ENCODE measurements at places on chromosomes 5 and 9. TPM values are rescaled to one million over a fixed set of nuclear protein-coding genes. Genes with fewer than 3 reads are reported as not detected.
A peak's percentile ranks its signal among the peaks of the same experiment; 100 is the strongest.

- no peaks in the 10 kb centered on the region for H3K27me3 ChIP-seq
- no peak overlapping the region for H3K27ac ChIP-seq
- no peak overlapping the region for H3K4me3 ChIP-seq
- no peaks in the 10 kb centered on the region for H3K36me3 ChIP-seq
- no peak for DNase-seq
- no peaks in the 10 kb centered on the region for H3K4me1 ChIP-seq
Measured at GRCh38 chr5:144671066-144671465, 500.4 kb downstream of the KCTD16 start.

GRCh38 chr9:21030389-21031035 is 928 bp downstream of the HACD4 start:
- peak overlapping the region; percentile 68 for H3K27ac ChIP-seq
- peak overlapping the region; percentile 68 for H3K4me3 ChIP-seq
- no peaks in the 10 kb centered on the region for H3K27me3 ChIP-seq
- H3K4me1 ChIP-seq = peaks cover 13% of the 10 kb centered on the region

- no peak for DNase-seq
- no peaks in the 10 kb centered on the region for H3K36me3 ChIP-seq
- no peak overlapping the region for H3K27ac ChIP-seq
- no peak overlapping the region for H3K4me3 ChIP-seq
- no peaks in the 10 kb centered on the region for H3K4me1 ChIP-seq
Measured at GRCh38 chr5:82419559-82420332, 141.6 kb upstream of the RPS23 start.

DNA sequence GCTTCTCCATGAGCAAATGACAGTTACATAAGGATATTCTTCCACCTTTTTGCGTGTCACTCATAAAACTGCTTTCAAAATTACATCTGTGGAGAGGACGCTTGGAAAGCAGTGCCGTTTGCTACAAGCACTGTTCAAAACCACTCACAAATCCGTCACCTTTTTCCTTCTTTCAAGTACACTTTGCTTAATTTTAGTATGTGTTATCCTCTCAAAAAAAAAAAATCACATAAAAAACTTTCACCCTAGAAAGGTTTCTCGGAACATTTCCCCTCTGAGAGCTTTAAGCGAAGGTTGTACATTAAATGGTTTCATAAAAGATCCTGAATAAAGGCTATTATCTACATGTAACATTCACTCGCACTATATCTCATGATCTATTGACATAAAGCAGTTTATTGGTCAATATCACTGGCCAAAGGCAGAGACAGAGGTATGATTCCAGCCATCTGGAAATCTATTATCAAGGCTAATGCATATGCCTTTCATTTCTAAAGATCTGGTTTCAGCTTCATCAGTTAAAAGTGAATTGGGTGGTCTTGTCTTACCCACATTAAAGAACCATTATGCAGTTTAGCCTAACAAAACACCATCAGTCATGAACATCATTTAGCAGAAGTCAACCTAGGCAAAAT is 163.6 kb downstream of the ENC1 start:
- no peak overlapping the region for H3K4me3 ChIP-seq
- peaks cover 8% of the 10 kb centered on the region for H3K27me3 ChIP-seq
- no peaks in the 10 kb centered on the region for H3K36me3 ChIP-seq
- H3K4me1 ChIP-seq = peaks cover 11% of the 10 kb centered on the region
- no peak for DNase-seq
- H3K27ac ChIP-seq = no peak overlapping the region

GRCh38 chr9:132327537-132327936 is 27.2 kb downstream of the SETX start:
- H3K4me3 ChIP-seq = no peak overlapping the region
- H3K27ac ChIP-seq = no peak overlapping the region
- H3K36me3 ChIP-seq = peaks cover 75% of the 10 kb centered on the region
- H3K4me1 ChIP-seq = peaks cover 14% of the 10 kb centered on the region

GRCh38 chr5:65305913-65306312 is 175.8 kb downstream of the ADAMTS6 start:
- no peaks in the 10 kb centered on the region for H3K27me3 ChIP-seq
- H3K36me3 ChIP-seq = no peaks in the 10 kb centered on the region
- no peak for DNase-seq
- no peak overlapping the region for H3K4me3 ChIP-seq
- no peak overlapping the region for H3K27ac ChIP-seq

Gene KIF2A
- total RNA-seq = 9.7 TPM

Gene CKMT2
- 1,824 TPM for total RNA-seq

Gene LHX3
- not detected for total RNA-seq

Data from left ventricle myocardium inferior (tissue), 1 donor.